ENCODE measurements at places on chromosomes 11 and 22. TPM values are rescaled to one million over a fixed set of nuclear protein-coding genes. Genes with fewer than 3 reads are reported as not detected.

DNA sequence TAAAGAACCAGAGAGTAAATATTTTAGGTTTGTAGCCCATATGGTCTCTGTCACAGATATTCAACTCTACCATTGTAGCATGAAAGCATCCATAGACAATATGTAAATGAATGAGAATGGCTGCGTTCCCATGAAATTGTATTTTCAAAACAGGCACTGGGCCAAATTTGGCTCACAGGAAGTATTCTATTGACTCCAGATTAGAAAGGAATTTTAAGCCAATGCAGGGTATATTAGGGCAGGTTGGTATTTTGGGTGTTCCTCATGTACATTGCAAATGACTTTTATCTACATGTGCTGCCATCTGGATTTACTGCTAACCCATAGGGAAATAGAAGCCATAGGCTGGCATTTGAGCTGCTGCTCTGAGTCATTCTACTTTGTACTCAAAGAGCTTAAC is 35.1 kb upstream of the PDGFD start:
- no peak overlapping the region for H3K4me3 ChIP-seq
- DNase-seq = no peak
- H3K27ac ChIP-seq = no peak overlapping the region
- H3K36me3 ChIP-seq = no peaks in the 10 kb centered on the region
- no peaks in the 10 kb centered on the region for H3K27me3 ChIP-seq

DNA sequence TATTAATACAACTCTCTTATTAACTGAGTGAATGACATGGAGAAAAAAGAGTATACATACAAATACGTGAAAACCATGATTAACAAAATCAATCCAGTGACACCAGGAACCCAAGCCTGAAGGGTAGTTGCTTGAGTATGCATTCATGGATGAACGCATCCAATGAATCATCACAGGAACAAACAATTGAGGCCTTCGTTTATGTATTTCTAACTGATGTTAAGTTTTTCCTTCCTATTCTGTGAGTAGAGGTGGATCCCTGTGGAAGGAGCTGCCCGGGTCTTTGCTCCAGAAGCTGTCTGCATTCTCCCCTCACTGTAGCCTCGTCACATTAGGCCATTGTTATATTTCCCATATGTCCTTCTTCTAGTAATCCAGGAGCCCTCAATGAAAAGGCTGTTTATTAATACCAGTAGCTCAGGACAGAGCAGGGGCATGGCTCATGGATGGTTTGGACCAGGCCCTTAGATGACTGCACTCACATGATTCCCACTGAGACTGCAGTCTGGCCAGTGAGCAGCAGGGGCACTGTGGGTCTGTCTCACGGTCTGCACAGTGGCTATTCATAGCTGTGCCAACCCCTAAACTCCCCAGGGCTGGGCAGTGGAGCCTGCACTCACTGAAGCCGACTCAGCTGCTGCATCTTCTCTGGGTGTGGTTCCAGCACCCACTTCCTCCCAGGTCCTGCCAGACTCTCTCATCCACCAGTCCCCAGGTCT is 128.1 kb upstream of the TOP3B start:
- H3K4me1 ChIP-seq = peaks cover 4% of the 10 kb centered on the region
- no peak overlapping the region for H3K27ac ChIP-seq
- H3K36me3 ChIP-seq = no peaks in the 10 kb centered on the region
- H3K4me3 ChIP-seq = no peak overlapping the region

- no peaks in the 10 kb centered on the region for H3K4me1 ChIP-seq
- no peak overlapping the region for H3K27ac ChIP-seq
- DNase-seq = no peak
- H3K4me3 ChIP-seq = no peak overlapping the region
- peaks cover 20% of the 10 kb centered on the region for H3K27me3 ChIP-seq
Measured at GRCh38 chr11:102119997-102120396, 9.8 kb downstream of the YAP1 start.

DNA sequence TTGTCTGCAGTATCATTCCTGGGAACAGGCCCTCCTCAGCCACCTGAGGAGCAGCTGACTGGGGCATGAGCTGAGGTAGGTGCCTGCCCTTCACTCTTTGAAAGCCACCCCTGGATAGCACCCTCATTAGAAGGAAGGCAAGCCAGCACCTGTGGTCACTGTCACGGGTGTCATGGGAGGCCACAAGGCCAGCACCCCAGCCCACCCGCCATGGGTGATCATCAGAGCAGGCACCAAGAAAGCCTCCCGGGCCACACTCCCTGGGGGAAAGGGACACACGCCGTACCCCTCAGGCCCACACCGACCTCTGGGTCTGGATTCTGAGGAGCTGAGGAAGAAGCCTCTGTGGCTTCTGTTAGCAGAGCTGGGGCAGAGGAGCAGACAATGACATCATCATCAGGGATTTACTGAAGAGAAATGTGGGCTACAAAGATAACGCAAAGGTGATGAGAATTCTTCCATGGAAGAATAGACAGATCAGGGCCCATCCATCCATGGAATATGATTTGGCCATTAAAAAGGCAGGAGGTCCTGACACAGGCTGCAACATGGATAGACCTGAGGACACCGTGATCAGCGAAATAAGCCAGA is 16.7 kb upstream of the NAP1L4 start:
- H3K36me3 ChIP-seq = peaks cover 40% of the 10 kb centered on the region
- no peak overlapping the region for H3K27ac ChIP-seq
- no peaks in the 10 kb centered on the region for H3K27me3 ChIP-seq
- no peak overlapping the region for H3K4me3 ChIP-seq
- no peak for DNase-seq

- H3K4me3 ChIP-seq = peak overlapping the region; percentile 41
- peak; percentile 10 for DNase-seq
- peaks cover 6% of the 10 kb centered on the region for H3K4me1 ChIP-seq
- H3K36me3 ChIP-seq = peaks cover 28% of the 10 kb centered on the region
Measured at GRCh38 chr11:9528573-9529333, 44.7 kb upstream of the WEE1 start.

DNA sequence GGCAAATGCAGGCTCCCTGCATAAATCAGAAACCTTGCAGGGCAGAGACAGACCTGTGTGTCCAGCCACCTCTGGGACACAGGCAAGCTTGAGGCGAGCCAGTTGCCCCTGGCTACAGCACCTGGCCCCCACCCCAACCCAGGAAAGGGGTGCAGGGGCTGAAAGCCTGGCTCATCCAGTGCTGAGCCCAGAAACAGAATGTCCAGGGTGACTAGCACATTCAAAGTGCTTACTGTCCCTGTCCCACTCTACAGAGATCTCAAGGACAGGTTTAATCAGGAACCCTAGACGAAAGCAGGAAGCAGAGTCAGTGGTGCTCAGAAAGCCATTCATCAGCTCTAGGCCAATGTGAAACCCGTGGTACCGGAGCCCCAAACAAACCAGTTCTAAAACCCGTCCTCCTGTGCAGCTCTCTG is 31.9 kb downstream of the PLEKHA7 start:
- H3K27me3 ChIP-seq = no peaks in the 10 kb centered on the region
- H3K4me3 ChIP-seq = no peak overlapping the region
- no peak for DNase-seq
- peaks cover 8% of the 10 kb centered on the region for H3K4me1 ChIP-seq
- no peak overlapping the region for H3K27ac ChIP-seq
- no peaks in the 10 kb centered on the region for H3K36me3 ChIP-seq

GRCh38 chr22:19665784-19666672 is 48.3 kb upstream of the SEPTIN5 start:
- H3K4me1 ChIP-seq = no peaks in the 10 kb centered on the region
- no peak overlapping the region for H3K4me3 ChIP-seq
- DNase-seq = no peak
- H3K27ac ChIP-seq = no peak overlapping the region

- H3K36me3 ChIP-seq = no peaks in the 10 kb centered on the region
- H3K27ac ChIP-seq = no peak overlapping the region
- DNase-seq = no peak
- no peaks in the 10 kb centered on the region for H3K4me1 ChIP-seq
Measured at GRCh38 chr11:2789791-2790567, 90.2 kb upstream of the KCNQ1OT1 start.

DNA sequence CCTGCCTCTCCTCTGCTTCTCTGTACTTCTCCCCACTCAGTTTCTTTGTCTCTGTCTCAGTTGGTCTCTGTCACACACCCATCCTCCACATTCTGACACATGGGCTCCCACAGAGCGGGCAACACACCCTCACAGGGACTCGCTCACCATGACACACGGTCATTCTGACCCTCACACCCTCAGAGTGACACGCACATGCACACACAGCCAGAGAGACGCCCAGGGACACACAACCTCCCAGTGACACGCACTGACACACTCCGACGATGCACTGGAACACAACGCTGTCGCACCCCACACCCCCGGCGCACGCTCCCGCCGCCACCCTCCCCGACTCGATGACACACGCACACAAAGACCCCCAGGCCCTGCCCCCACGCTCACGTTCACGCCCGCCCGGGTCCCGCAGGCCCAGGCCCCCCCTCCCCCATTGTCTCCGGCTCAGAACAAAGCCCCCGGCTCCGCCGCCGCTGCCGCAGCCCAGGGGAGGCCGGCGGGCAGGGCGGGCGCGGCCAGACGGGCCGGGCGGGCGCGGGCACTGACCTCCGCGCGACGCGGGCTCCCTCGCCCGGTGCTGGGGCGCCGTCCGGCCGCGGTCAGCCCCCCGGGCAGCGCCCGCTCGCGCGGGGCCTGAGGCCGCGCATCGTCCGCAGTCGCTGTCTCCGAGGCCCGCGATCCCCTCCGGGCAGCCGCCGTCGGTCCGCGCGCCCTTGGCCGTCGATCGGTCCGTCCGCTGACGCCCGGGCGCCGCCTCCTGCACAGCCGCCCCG is 404 bp downstream of the DCHS1 start:
- H3K27ac ChIP-seq = peak overlapping the region; percentile 39
- DNase-seq = no peak
- peak overlapping the region; percentile 64 for H3K4me3 ChIP-seq
- peaks cover 29% of the 10 kb centered on the region for H3K27me3 ChIP-seq
- no peaks in the 10 kb centered on the region for H3K36me3 ChIP-seq

DNA sequence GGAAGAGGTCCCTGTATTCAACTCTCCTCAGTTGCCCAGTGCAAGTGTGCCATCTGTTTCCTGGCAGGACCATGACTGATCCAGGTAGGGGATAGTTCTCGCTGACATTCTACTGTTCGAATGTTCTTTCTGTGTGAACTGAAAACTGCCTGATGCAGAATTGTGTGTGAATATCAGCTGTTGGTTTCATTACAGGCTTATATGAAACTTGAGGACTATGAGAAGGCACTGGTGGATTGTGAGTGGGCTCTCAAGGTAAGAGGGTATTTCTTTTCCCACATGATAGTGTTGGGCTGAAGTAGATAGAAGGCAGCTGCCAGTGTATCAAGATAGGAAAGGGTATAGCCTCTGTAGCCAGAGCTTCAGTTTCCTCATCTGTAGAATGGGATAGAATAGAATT is 15.3 kb downstream of the TTC12 start:
- H3K27me3 ChIP-seq = no peaks in the 10 kb centered on the region
- H3K4me3 ChIP-seq = no peak overlapping the region
- no peak overlapping the region for H3K27ac ChIP-seq
- DNase-seq = no peak
- no peaks in the 10 kb centered on the region for H3K4me1 ChIP-seq

DNA sequence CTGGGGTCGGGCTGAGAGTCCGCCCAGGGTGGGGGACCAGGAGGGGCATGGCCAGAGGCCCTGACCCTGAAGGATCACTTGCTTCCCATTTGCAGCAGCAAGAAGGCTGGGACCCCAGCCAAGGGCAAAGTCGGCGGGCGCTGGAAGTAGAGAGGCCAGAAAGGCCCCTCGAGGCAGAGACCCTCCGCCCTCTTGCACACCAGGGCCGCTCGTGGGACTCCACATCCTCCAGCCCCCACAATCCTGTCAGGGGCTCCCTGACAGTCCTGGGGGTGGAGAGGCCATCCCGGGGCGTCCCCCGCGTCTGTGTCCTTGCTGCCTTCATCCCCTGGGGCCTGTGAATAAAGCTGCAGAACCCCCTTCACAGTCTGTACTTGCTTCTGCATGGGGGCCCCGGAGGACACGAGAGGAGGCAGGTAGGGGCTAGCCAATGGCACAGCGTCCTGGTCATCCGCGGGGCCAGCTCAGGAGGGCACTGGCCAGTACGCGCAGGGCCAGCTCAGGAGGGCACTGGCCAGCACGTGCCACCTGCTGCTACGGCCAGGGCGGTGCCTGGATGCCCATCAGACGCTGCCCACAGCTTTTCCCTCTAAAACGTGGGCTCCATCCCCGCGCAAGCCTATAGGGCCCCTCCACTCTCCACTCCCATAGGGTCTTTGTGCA is 8.7 kb upstream of the MRPL23 start:
- H3K27me3 ChIP-seq = no peaks in the 10 kb centered on the region
- H3K27ac ChIP-seq = no peak overlapping the region
- no peak overlapping the region for H3K4me3 ChIP-seq
- H3K4me1 ChIP-seq = no peaks in the 10 kb centered on the region

GRCh38 chr11:71499125-71499524 is 27.9 kb upstream of the KRTAP5-7 start:
- DNase-seq = no peak
- peaks cover 80% of the 10 kb centered on the region for H3K36me3 ChIP-seq
- H3K4me1 ChIP-seq = no peaks in the 10 kb centered on the region
- H3K27ac ChIP-seq = no peak overlapping the region
- H3K27me3 ChIP-seq = no peaks in the 10 kb centered on the region

- H3K27me3 ChIP-seq = peaks cover 2% of the 10 kb centered on the region
- no peaks in the 10 kb centered on the region for H3K4me1 ChIP-seq
- no peak for DNase-seq
- H3K4me3 ChIP-seq = no peak overlapping the region
Measured at GRCh38 chr11:102806296-102806695, 8.3 kb upstream of the MMP1 start.

- DNase-seq = no peak
- H3K27me3 ChIP-seq = no peaks in the 10 kb centered on the region
- no peak overlapping the region for H3K4me3 ChIP-seq
- H3K36me3 ChIP-seq = no peaks in the 10 kb centered on the region
- no peak overlapping the region for H3K27ac ChIP-seq
Measured at GRCh38 chr11:71193431-71193830, 58.9 kb downstream of the SHANK2 start.

GRCh38 chr22:44164031-44164430 is 16.7 kb upstream of the PARVG start:
- no peaks in the 10 kb centered on the region for H3K4me1 ChIP-seq
- no peak overlapping the region for H3K4me3 ChIP-seq
- H3K27ac ChIP-seq = no peak overlapping the region
- H3K27me3 ChIP-seq = no peaks in the 10 kb centered on the region
- DNase-seq = no peak
- no peaks in the 10 kb centered on the region for H3K36me3 ChIP-seq

GRCh38 chr11:3126901-3127691 is 38.0 kb downstream of the OSBPL5 start:
- H3K27me3 ChIP-seq = no peaks in the 10 kb centered on the region
- H3K36me3 ChIP-seq = no peaks in the 10 kb centered on the region
- no peak for DNase-seq
- no peak overlapping the region for H3K27ac ChIP-seq
- H3K4me1 ChIP-seq = no peaks in the 10 kb centered on the region

- H3K4me3 ChIP-seq = no peak overlapping the region
- H3K27me3 ChIP-seq = no peaks in the 10 kb centered on the region
- peaks cover 5% of the 10 kb centered on the region for H3K36me3 ChIP-seq
- no peak for DNase-seq
Measured at GRCh38 chr22:47154621-47155081, 392.2 kb downstream of the TBC1D22A start.

The CDC45 gene
- 2.7 TPM for total RNA-seq

The MN1 gene
- total RNA-seq = 0.39 TPM

The JAML gene
- total RNA-seq = 71.5 TPM

The TYMP gene
- total RNA-seq = 46.9 TPM

The IGLL1 gene
- total RNA-seq = not detected

The PPP1R14B gene
- 22.4 TPM for total RNA-seq

The UPK3A gene
- total RNA-seq = not detected

The RBMXL2 gene
- not detected for total RNA-seq

The MYO18B gene
- 0.35 TPM for total RNA-seq

The IPO7 gene
- total RNA-seq = 67.9 TPM

The ACRV1 gene
- total RNA-seq = not detected

The SLC25A18 gene
- total RNA-seq = not detected

The SERHL2 gene
- total RNA-seq = not detected

The ZNF214 gene
- not detected for total RNA-seq

The OR5AR1 gene
- total RNA-seq = not detected

The MS4A15 gene
- not detected for total RNA-seq

Measured in CD4-positive, CD25-positive, alpha-beta regulatory T cell (primary cell).